Umbilical cord (tissue), 2 donors: ENCODE measurements at places on chromosomes 5 and 9. TPM values are rescaled to one million over a fixed set of nuclear protein-coding genes. Genes with fewer than 3 reads are reported as not detected.

Gene CAVIN4
- 2.4 TPM for total RNA-seq

Gene ZFP2
- 8.7 TPM for total RNA-seq

Gene GNG10
- total RNA-seq, result 47.9 TPM

Gene FIBCD1
- total RNA-seq, result 1.9 TPM

Gene CDH10
- 2.2 TPM for total RNA-seq

Gene FOXD4L4
- 1.9 TPM for total RNA-seq

Gene GABRA6
- total RNA-seq, result 3.9 TPM

Gene WNK2
- 10.4 TPM for total RNA-seq

Gene POLK
- 82.8 TPM for total RNA-seq

Gene NRARP
- total RNA-seq, result 1.9 TPM

Gene PCDHGA5
- 1.9 TPM for total RNA-seq

Gene C5orf52
- not detected for total RNA-seq

Gene PCDHGC3
- total RNA-seq, result 42.9 TPM
